ENCODE measurements at places on chromosomes 6 and 20. TPM values are rescaled to one million over a fixed set of nuclear protein-coding genes. Genes with fewer than 3 reads are reported as not detected.

LRRC1 gene
- 2.7 TPM for total RNA-seq

HLA-DRB5 gene
- not detected for total RNA-seq

SLC32A1 gene
- total RNA-seq, result under 0.01 TPM

SASH1 gene
- 71.7 TPM for total RNA-seq

C6orf15 gene
- total RNA-seq, result not detected

SLC17A1 gene
- total RNA-seq, result not detected

OGFRL1 gene
- 28.5 TPM for total RNA-seq

MAPK13 gene
- 26.5 TPM for total RNA-seq

XKR7 gene
- total RNA-seq, result under 0.01 TPM

CD24 gene
- 12.3 TPM for total RNA-seq

FOXF2 gene
- 0.28 TPM for total RNA-seq

PRDM1 gene
- total RNA-seq, result 0.58 TPM

UNC5CL gene
- not detected for total RNA-seq

ZNF311 gene
- 2.3 TPM for total RNA-seq

BPIFB2 gene
- total RNA-seq, result not detected

PRPF6 gene
- total RNA-seq, result 65.6 TPM

OXT gene
- total RNA-seq, result not detected

MCCD1 gene
- total RNA-seq, result not detected

ADAM33 gene
- total RNA-seq, result 1.2 TPM

SYTL3 gene
- 6.8 TPM for total RNA-seq

PBOV1 gene
- not detected for total RNA-seq

KHDRBS2 gene
- total RNA-seq, result not detected

TMEM200A gene
- total RNA-seq, result 124 TPM

HLA-DRB1 gene
- total RNA-seq, result 3.7 TPM

BPIFA1 gene
- total RNA-seq, result not detected

COL20A1 gene
- under 0.01 TPM for total RNA-seq

OR2W1 gene
- total RNA-seq, result not detected

CHMP4B gene
- total RNA-seq, result 34.1 TPM

MED20 gene
- total RNA-seq, result 20.9 TPM

MOCS1 gene
- total RNA-seq, result 28.2 TPM

C2 gene
- 6.8 TPM for total RNA-seq

ADISSP gene
- 30.1 TPM for total RNA-seq

PRR18 gene
- total RNA-seq, result not detected

CDH4 gene
- total RNA-seq, result 0.28 TPM

LY6G6F gene
- total RNA-seq, result not detected

C6orf58 gene
- 0.19 TPM for total RNA-seq

CGA gene
- 0.28 TPM for total RNA-seq

TRIM31 gene
- total RNA-seq, result not detected

DNMT3B gene
- total RNA-seq, result 2.0 TPM

GTSF1L gene
- total RNA-seq, result not detected

KCNK16 gene
- not detected for total RNA-seq

CGAS gene
- total RNA-seq, result 10.2 TPM

EEF1A2 gene
- total RNA-seq, result 0.38 TPM

CRISP3 gene
- total RNA-seq, result not detected
